ENCODE measurements at places on chromosomes 13 and 19.

GRCh38 chr13:75639454-75639853, 3.3 kb downstream of the LMO7 start:
- no peak for DNase-seq

GRCh38 chr19:19062454-19063182, 1.2 kb upstream of the SLC25A42 start:
- DNase-seq = no peak

- no peak for DNase-seq
Measured at GRCh38 chr19:38290631-38291147, 13.4 kb upstream of the C19orf33 start.

DNA sequence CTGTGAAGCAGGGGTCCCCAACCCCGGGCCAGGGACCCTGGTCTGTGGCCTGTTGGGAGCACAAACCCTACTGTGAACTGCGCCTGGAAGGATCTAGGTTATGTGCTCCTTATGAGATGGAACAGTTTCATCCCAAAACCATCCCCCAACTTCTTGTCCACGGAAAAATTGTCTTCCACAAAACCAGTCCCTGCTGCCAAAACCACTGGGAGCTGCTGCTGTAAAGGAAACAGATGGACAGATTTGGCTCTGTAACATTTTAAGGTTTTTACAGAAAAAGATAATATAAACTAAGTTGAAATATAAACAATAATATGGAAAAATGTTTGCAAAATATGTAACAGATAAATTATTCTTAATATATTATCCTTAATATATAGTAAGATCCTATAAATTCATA, 73.7 kb downstream of the COG6 start:
- DNase-seq = no peak

GRCh38 chr19:45293682-45294081, 29.0 kb downstream of the CKM start:
- DNase-seq = no peak

All from T-helper 17 cell (primary cell).